ENCODE measurements at places on chromosomes 3 and 15.

GRCh38 chr15:40852529-40852928, 8.7 kb downstream of the SPINT1 start:
- no peak for DNase-seq

DNA sequence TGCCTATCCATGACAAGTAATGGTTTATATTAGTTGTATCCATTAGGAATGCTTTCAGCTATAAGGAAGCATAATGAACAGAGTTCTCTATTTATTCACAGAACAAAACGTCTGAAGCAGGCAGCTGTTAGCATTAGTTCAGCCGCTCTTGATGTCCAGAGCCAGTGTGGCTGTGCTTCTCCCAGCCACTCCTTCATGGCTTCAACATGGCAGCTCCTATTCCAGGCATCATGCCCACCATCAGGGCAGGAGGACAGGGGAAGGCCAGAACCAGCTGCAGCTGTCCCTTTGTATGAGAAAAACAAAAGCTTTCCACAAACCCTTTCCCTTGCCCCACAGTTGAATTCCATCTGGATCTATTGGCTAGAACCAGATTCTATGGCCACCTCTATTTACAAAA, 12.9 kb upstream of the SNRK start:
- DNase-seq: no peak

GRCh38 chr15:91128016-91128415, 28.0 kb downstream of the SV2B start:
- DNase-seq: no peak

- no peak for DNase-seq
Observed at GRCh38 chr3:114557791-114558190, 264.0 kb downstream of the TIGIT start.

- DNase-seq: no peak
Observed at GRCh38 chr3:144369129-144369879, 397.7 kb downstream of the DIPK2A start.

DNA sequence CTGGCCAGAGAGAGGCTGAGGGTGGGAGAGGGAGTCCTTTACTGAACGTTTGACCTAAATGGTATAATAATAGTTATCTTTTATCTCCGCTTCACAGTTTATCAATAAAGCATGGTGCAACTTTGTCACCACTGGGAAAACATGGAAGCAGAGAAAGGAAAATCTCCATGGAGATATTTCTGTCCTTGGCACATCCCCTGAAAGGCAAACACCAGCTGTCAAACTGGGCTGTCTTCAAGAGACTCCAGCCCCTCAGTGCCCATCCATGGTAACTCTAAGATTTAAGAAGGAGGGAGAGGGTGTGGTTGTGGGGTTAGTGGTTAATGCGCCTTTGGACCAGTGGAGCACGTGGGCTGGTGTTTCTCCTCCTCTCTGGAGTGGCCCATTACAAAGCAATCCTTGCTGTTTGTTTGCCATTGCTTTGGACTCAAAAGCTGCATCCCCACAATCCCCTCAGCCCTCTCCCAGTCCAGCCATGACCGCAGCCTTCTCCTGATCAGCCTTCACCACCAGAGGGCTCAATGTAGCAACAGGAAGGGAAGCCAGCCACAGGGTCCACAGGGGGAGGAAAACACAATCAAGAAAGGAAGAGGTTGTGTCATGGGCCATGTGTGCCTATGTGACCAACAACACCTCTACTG, 38.2 kb upstream of the FAM174B start:
- no peak for DNase-seq

GRCh38 chr3:194323785-194324735, 27.1 kb downstream of the CPN2 start:
- DNase-seq: peak; percentile 43

Measured in naive thymus-derived CD4-positive, alpha-beta T cell (primary cell).